Activated T-cell treated with anti-CD3 and anti-CD28 coated beads for 4 hours (primary cell): ENCODE measurements at places on chromosomes 13 and 19.

DNA sequence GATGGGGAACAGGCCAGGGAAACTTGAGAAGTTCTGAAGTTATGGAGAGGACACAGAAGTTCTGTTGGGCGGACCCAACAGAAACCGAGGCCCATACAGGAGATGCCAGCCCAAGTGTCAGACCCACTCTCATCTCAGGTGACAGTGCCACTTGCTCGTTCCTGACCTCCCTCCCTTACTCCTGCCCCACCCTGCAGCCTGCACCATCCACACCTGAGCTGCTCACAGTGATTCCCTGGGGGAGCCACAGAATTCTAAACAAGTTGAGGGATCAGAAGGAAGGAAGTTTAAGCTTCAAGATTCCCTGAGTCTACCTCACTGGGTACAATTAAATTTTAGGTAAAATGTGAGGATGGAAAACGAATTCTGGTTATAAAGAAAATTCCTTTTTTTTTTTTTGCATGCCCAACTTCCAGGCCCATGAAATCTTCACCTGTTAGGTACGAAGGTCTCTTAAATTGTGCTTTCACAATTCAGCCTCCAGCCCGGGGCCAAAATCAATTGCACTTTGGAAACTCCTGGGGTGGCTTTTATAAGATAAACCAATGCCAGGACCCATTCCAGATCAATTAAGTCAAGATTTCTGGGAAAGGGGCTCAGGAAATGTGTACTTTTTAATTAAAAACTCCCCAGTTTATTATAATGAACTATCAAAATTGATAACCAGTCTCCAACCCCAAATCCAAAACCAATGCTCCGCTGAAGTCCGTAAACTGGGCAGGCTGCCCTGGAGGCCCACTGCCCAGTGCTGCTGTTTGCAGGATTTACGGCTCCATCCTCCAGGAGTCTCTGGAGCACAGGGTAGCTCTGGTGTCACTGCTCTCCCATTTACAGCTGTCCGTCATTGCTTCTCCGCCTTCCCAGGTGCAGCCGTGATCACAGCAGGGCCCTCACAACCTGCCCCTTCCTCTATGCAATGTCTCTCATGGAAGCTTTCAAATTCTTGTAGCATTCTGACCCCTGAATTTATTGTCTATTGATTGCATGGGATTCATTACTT lies 643.5 kb downstream of the UQCRFS1 start:
- DNase-seq, result no peak

- DNase-seq, result no peak
These were observed 500 bp downstream of the AP3D1 start for GRCh38 chr19:2150794-2151338.

DNA sequence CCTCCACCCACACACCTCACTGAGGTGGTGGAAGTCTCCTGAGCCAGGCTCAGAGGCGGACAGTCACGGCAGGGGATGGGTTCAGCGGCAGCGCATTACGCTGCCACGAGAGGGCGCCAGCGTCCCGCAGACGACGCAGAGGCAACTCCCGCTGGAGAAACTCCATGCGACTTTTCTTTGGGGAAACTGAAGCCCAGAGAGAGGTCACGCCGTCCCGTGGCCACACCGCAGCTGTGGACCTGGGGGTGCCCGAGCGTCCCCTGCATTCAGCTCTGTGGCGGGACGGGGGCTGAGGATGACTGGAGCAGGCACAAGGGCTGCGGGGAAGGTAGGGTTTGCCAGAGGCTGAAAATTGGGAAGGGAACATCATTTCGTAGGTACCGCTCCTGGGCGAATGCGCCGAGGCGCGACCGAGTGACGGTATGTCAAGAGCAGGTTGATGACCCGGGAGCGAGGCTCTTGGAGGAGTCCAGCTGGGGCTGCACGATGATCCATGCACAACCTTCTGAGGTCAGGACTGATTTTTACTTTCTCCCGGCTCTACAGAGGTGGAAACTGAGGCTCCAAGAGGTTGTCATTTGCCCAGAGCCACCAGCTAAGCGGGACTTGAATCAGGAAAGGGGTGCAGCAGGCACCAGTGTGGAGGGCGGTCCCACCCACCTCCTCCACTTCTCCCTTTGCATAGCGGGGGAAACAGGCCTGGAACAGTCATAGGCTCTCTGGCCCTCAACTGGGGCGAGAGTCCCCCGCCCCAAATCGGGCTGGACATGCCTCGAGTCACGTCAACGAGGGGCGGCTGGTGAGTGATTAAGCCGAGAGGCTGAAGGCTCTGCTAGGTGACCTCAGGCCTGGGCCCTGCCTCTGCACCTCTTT lies 690 bp upstream of the ARRDC2 start:
- peak; percentile 74 for DNase-seq

GRCh38 chr19:40576151-40576584 lies 505 bp upstream of the SHKBP1 start:
- DNase-seq, result no peak

DNA sequence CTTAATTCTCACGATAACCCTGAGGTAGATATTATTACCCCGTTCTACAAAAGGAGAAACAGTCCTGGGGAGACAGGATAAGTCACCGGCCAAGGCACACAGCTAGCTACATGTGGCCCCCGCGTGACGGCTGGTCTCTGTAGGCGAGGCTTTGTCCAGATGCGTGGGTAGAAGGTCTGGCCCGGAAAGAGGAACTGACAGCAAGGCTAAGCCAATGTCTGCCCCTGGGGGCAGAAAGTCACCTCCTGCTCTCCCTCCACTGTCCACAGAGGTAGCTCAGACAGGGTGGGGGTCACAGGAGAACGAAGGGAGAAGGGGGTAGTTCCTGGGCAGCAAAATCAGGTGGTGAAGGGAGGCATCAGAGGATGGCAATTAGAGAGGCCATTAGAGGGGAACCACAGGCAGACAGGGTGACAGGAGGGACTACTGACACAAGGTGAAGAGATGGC lies 1.8 kb downstream of the APOC4 start:
- no peak for DNase-seq

DNA sequence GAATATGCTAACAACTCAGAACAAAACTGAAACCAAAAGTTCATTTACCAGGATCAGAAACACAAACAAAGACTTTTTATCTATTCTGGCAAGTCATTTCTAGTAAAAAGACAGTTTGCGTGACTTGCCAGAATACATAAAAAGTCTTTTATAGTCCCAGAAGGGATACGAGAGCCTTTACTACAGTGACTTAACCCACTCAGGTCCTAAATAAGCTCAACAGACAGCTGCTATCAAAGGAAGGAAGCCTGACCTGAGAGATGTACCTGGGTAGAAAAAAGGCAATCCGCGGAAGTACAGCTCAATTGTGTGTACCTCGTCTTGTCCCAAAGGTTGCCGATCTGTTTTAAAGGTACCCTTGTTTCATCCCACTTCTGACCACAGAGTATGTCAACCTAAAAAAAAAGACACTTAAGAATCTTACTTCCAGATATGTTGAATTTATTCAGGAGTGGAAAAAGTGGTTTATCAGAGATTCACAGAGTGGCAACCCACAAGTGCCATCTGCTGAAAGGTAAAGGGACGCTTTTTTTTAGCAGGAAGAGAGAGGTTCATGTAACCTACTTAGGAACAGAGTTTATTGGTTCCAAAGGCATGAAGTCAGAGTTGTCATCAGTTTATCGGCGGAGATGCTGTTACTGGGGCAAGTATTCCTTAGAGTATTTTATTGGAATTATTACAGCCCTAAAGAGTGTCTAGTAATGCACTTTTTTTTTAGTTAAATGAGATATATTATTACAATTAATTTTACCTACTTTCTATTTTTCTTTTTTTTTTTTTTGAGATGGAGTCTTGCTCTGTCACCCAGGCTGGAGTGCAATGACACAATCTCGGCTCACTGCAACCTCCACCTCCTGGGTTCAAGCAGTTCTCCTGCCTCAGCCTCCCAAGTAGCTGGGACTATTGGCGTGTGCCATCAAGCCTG lies 69.7 kb upstream of the C1QTNF9B start:
- no peak for DNase-seq

GRCh38 chr13:93926425-93926824 lies 553.1 kb downstream of the DCT start:
- DNase-seq, result no peak

GRCh38 chr19:9621156-9622037 lies at the start of gene ZNF561:
Gene ZNF561 (minus strand): TSS chr19:9621232. CDS start chr19:9619456, 1,776 bp downstream.
- DNase-seq, result peak; percentile 81

DNA sequence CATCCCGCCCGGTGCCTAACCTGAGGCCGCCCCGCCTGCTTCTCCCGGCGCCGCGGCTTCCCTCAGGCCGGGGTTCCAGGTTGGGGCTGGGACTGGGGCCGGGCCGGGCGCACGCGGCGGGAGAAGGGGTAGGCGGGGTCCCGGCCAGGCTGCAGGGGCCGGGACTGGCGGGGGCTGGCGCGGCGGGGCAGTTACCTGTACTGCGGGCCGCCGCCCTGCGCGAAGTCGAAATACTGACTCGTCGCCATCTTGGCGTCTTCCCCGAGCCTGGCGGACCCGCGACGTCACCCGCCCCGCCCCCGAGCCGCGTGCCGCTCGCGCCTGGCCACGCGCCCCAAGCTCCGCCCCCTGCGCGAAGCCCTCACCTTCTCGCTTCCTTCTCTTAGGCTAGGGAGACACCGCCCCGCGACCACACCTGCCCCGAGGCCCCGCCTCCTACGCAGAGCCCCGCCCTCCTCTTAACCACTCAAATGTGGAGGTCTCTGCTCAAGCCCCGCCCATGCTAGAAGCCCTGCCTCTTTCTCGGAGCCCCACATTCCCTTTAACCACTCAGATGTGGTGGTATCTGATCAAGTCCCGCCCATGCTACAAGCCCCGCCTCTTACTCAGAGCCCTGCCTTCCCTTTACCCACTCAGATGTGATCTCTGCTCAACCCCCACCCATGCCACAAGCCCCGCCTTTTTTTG lies at the start of gene ZFR2:
Gene ZFR2, minus strand, starts transcription at position 269 of the 687 bp plus-strand sequence. Its CDS starts 21 bp downstream, at position 248.
- DNase-seq, result peak; percentile 7

DNA sequence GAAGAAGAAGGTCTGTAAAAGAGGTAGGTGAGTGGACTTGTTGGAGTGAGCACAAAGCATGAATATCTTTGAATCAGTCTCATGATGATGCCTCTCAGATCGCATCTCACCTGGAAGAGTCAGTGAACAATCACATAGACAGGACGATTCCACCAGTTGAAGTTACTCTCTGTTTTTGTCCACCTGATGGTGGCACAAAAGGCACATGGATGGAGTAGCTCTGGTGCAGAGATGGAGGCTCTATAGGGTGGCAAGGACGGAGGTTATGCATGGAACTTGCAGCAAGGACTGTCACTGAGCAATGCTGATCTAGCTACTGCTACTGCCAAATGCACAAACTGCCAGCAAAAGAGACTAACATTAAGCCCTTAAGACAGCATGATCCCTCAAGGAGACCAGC lies 10.3 kb upstream of the MYCBP2 start:
- DNase-seq, result no peak

DNA sequence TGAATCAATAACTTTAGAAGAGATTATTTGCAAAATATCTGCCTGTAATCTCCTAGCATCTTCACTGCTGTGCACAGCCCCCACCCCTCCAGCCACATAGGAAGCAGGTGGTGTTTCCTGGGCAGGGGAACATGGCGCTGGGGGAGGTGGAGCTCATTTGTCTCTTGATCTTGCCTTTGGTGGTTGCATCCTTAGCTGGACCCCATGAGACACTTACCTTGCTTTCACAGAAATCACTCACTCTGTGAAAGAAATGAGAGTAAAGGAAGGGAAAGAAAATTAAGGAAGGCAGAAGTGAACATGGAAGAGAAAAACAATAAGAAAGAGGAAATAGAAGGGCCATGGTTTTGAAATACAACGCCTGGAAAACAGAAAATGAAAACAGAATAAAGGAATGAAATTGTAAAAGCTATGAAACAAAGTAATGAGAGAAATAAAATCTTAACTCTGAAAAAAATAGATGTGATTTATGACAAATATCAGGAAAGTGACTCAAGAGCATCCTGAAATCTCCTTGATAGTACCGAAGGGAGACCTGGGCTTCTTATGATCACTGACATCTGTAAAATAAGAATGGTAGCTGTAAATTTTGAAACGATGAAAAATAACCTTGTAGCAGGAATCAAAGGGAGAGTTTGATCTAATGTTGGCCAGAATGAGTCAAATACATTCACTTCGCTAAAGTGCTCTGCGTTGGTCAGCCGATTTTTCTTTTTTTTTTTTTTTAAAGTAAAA lies 17.2 kb upstream of the RNASEH2B start:
- DNase-seq, result no peak

DNA sequence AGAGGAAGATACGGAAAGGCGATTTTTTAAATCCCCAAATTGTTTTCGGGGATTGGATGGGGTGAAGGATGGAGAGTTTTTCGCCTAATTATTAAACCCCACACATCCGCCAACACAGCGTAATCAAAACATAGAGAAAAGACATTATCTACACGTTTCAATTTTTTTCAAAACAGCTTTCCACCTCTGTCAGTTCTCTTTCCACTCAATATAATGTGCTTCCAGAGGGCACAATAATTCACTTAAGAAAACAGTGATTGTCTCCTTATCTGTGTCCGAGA lies 435 bp upstream of the OBI1 start:
- no peak for DNase-seq

DNA sequence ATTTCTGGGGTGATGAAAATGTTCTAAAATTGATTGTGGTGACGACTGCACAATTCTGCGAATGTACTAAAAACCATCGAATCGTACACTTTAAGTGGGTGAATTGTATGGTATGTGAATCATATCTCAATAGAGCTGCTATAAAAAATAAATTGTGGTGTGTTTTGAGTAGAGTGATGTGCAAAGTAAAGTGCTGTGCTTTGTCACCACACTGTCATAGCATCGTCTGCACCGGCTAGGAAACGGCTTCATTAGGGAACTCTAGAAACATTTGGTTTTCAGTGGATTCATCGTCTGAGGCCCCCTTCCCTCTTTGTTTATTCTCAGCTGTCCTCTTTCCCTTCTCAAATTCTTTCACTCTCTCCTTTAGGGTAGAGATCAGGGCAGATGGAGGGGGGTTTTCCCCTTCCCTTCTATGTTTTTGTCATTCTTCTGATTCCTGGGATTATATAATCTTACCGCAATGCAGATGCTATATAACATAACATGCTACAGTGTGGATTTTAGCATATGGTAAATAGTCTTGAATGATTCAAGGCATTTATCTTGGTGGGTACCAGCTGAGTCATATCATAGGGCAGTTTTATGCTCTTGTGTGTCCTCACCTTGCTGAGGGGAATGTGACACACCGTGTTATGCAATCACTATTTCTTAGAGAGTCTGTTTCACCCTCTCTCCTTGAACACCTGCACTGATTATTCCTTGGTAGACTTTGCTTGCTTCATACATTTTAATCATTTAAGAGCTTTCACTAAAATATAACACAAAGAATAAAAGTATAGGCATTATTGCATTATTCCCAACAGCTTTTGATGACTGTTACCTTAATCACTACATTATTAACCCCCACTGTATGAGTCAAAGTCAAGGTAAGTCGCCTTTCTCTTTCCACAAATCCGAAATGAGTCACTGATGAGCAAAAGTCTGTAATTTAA lies 239.4 kb downstream of the DCLK1 start:
- DNase-seq, result no peak

GRCh38 chr19:22945560-22945959 lies 57.4 kb downstream of the ZNF728 start:
- no peak for DNase-seq

- no peak for DNase-seq
These were observed 68.5 kb upstream of the POMP start for GRCh38 chr13:28590461-28590860.

- no peak for DNase-seq
These were observed 104.4 kb upstream of the LSM14A start for GRCh38 chr19:34067861-34068271.
